Activated CD4-positive, alpha-beta T cell treated with anti-CD3 and anti-CD28 coated beads for 36 hours (primary cell): ENCODE measurements at places on chromosomes 3 and 15.

DNA sequence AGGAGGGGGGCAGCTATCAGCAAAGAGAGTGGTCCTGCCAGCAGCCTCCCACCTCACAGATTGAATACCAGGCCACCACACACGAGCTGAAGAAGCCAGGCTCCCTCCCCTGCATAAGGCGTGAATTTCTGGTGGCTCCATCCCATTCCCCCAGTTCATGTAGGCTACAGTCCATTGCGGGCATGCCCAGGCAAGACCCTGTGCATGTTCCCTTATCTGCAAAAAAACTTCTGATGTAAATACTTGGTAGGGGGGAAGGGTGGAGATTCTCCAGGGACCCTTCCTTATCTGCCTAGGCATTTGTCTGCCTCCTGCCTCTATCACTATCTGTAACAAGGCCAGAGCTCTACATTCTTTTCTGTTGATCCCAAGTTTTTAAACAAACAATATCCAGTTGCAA is 27.6 kb upstream of the UBP1 start:
- H3K27me3 ChIP-seq = no peaks in the 10 kb centered on the region
- peaks cover 2% of the 10 kb centered on the region for H3K36me3 ChIP-seq
- H3K4me3 ChIP-seq = no peak overlapping the region
- H3K27ac ChIP-seq = no peak overlapping the region

DNA sequence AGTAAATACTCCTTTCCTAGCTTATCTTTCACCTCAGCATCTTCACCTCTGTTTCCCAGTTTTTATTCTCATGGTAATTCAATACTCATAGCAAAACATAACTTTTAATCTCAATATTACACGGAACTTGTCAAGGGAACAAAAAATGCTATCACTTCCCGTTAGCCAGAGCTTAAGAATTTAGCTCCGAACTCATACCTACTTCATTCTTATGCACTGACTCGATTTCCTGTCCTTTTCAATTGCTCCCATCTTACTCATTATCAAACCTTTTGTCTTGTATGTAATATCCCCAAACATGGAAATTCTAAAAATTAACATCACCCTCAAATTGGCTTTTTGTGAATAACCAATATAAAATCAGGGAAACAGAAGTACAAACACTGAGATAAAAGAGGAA is 28.2 kb downstream of the MYEF2 start:
- DNase-seq = no peak
- H3K4me1 ChIP-seq = peaks cover 2% of the 10 kb centered on the region
- no peaks in the 10 kb centered on the region for H3K27me3 ChIP-seq
- peaks cover 20% of the 10 kb centered on the region for H3K36me3 ChIP-seq
- H3K27ac ChIP-seq = no peak overlapping the region
- no peak overlapping the region for H3K4me3 ChIP-seq

DNA sequence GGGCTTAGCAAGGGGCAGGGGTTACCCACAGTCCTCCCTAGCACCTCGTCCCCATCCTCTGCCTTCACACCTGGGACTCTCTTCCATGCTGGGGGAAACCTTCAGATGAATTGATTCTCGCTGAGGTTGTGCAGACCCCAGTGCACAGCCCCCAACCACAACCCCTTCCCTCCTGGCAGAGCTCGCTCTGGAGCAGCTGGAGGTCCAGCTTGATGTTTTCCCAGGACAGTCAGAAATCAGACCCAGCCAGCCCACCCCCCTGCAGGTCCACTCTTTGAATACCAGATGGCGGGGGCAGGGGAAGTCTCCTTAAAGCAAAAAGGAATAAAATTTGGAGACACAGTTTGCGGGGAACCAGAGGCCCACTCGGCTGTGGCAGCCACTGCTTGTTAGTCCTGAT is 234.4 kb downstream of the XXYLT1 start:
- DNase-seq = no peak
- H3K27ac ChIP-seq = no peak overlapping the region
- no peaks in the 10 kb centered on the region for H3K27me3 ChIP-seq
- no peaks in the 10 kb centered on the region for H3K36me3 ChIP-seq
- no peak overlapping the region for H3K4me3 ChIP-seq

DNA sequence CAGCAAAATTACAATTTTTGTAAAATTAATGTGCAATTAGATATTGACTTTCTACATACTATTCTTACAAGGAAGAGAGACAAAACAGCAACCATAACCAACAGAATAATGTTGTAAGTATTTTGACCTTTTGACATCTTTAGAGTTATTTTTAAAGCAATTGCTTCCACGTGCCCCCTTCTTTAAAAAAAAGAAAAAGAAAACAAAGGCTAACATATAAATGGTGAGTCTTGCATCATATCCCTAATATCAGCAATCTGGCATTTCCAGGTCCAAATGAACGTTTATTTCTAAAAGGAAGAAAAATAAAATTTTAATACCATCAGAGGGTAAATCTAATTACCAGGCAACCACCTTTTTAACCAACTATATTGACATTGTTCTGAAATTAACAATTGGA is 19.3 kb upstream of the STRIT1 start:
- no peak overlapping the region for H3K27ac ChIP-seq
- no peaks in the 10 kb centered on the region for H3K27me3 ChIP-seq
- no peaks in the 10 kb centered on the region for H3K36me3 ChIP-seq
- no peak overlapping the region for H3K4me3 ChIP-seq
- no peaks in the 10 kb centered on the region for H3K4me1 ChIP-seq

GRCh38 chr3:170907637-170908234 is 701 bp downstream of the EIF5A2 start:
- no peaks in the 10 kb centered on the region for H3K27me3 ChIP-seq
- H3K27ac ChIP-seq = no peak overlapping the region
- DNase-seq = peak; percentile 14
- H3K4me1 ChIP-seq = peaks cover 16% of the 10 kb centered on the region
- H3K4me3 ChIP-seq = peak overlapping the region; percentile 75
- H3K36me3 ChIP-seq = peaks cover 11% of the 10 kb centered on the region

GRCh38 chr3:10547413-10547812 is 42.0 kb upstream of the ATP2B2 start:
- peaks cover 29% of the 10 kb centered on the region for H3K4me1 ChIP-seq
- no peak overlapping the region for H3K4me3 ChIP-seq
- H3K27ac ChIP-seq = no peak overlapping the region

DNA sequence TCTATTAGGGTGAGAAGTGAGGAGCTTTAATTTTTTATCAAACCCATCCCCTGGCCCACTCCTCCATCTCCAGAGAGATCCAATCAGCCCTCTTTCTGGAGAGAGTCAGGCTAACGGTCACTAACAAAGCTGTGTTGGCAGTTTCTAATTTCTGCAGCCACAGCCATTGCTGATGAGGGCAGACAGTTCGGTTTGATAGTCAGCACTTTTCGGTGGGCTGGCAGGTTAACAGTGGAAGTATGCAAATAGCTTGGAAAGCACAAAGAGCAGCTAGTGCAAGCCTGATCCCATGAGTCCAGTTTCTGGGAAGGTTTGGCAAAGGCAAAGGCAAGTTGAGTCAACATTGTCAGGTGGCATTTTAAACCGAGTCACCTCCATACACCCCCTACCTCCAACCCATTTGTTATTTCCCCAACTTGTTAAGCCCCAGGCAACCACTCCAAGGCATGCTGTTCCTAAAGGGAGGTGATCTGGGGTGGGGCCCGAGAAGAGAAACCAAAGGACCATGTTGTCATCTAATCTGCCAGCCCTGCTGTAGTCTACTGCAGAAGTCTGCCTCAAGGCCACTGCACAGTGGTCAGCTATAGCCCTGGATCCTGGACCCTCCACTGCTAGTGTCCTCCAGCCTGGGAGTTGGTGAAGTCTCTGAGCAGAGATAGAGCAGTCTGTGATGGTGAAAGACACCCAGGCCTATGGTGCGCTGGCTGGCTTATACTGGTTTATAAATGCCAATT is 1.7 kb downstream of the CCR1 start:
- H3K27me3 ChIP-seq = peaks cover 2% of the 10 kb centered on the region
- H3K4me3 ChIP-seq = no peak overlapping the region
- DNase-seq = no peak

GRCh38 chr3:47121409-47121808 is 42.5 kb downstream of the SETD2 start:
- H3K36me3 ChIP-seq = peaks cover 63% of the 10 kb centered on the region
- H3K4me1 ChIP-seq = peaks cover 52% of the 10 kb centered on the region
- H3K27ac ChIP-seq = peak overlapping the region; percentile 20
- no peak overlapping the region for H3K4me3 ChIP-seq
- H3K27me3 ChIP-seq = no peaks in the 10 kb centered on the region

DNA sequence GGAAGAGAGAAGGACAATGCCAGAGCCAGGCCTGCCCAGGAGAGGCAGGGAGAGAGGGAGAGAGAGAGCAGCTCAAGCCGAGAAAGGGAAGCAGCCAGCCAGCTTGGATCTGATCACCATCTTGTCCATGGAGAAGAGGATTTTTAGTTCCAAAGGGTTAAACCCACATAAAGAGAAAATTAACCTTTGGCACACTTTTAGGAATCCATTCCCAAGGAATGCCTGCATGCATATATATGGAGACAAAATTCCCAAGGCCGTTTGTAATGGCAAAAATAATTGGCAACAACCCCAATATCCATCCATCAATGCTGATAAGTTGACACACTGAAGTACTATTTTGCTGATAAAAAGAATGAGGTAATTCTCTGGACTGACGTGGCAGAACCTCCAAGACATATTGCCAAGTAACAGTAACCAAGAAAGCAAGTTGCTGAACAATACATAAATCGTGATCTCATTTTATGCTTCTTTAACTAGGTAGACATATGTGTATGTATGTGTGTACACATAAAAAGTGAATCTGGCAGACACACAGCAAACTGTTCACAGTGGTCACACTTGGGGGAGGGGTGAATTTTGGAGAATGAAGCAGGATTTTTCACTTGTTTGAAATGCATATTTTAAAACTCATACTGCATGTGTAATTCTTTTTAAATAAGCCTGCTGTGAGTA is 7.5 kb upstream of the STRA6 start:
- H3K4me1 ChIP-seq = no peaks in the 10 kb centered on the region
- H3K27me3 ChIP-seq = peaks cover 2% of the 10 kb centered on the region
- H3K4me3 ChIP-seq = no peak overlapping the region

GRCh38 chr3:86958534-86958933 is 32.4 kb downstream of the VGLL3 start:
- no peaks in the 10 kb centered on the region for H3K27me3 ChIP-seq
- no peak overlapping the region for H3K4me3 ChIP-seq
- no peaks in the 10 kb centered on the region for H3K36me3 ChIP-seq
- DNase-seq = no peak
- H3K27ac ChIP-seq = no peak overlapping the region

GRCh38 chr3:197293605-197294237 is 4.7 kb downstream of the DLG1 start:
- peaks cover 62% of the 10 kb centered on the region for H3K4me1 ChIP-seq
- no peak overlapping the region for H3K4me3 ChIP-seq
- peaks cover 48% of the 10 kb centered on the region for H3K36me3 ChIP-seq
- no peak overlapping the region for H3K27ac ChIP-seq
- DNase-seq = no peak
- H3K27me3 ChIP-seq = no peaks in the 10 kb centered on the region

- peaks cover 10% of the 10 kb centered on the region for H3K27me3 ChIP-seq
- no peak overlapping the region for H3K4me3 ChIP-seq
- no peaks in the 10 kb centered on the region for H3K36me3 ChIP-seq
- peak; percentile 75 for DNase-seq
- H3K4me1 ChIP-seq = peaks cover 21% of the 10 kb centered on the region
Measured at GRCh38 chr3:197394464-197395321, 96.3 kb upstream of the DLG1 start.

GRCh38 chr15:66481107-66481856 is 16.3 kb downstream of the SNAPC5 start:
- H3K4me1 ChIP-seq = peaks cover 9% of the 10 kb centered on the region
- no peak overlapping the region for H3K27ac ChIP-seq
- no peaks in the 10 kb centered on the region for H3K27me3 ChIP-seq

GRCh38 chr3:13792051-13792490 is 87.8 kb downstream of the WNT7A start:
- DNase-seq = no peak
- no peaks in the 10 kb centered on the region for H3K36me3 ChIP-seq
- no peak overlapping the region for H3K27ac ChIP-seq
- H3K27me3 ChIP-seq = no peaks in the 10 kb centered on the region

DNA sequence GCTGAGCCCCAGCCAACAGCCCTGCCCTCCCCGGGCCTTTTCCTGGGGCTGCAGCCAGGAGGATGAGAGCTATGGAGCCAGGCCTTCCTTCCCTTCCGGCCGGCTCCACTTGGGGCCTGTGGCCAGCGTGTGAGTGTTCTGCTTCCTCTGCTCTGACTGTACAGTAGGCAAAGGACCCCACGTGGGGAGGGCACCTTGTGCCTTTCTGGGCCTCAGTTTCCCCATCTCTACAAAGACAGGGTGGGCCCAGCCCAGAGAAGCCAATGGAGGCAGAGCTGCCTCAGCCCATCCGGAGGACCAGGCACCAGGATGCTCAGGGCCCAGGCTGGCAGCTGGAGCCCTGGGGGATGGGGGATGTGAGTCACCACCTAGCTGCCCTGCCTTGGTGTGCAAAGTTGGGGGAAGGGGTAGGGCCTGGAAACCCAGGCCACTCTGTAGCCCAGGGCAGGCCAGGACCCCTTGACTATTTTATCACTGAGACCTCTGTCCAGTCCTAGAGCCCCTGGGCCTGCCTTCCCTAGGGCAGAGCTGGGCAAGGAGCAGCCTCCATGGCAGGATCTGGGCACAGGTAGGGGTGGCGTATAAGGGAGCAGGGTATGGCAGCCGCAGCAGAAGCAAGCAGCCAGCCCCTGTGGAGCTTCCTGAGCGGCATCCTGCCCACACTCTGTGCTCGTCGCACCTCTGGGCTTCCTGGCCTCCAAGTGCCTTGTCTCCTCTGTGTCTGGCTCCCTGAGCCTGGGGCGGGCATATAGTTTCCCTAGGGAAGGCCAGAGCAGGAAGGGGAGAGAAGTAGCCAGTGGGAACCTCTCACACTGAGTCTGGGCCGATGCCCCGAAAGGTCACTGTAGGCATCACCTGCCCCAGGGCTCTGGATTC is 1.8 kb downstream of the PSTPIP1 start:
- DNase-seq = peak; percentile 86
- peaks cover 42% of the 10 kb centered on the region for H3K36me3 ChIP-seq
- no peaks in the 10 kb centered on the region for H3K27me3 ChIP-seq
- H3K4me1 ChIP-seq = peaks cover 67% of the 10 kb centered on the region

- H3K27ac ChIP-seq = peak overlapping the region; percentile 88
- H3K4me3 ChIP-seq = peak overlapping the region; percentile 50
- DNase-seq = peak; percentile 56
Measured at GRCh38 chr3:71360180-71360579, 223.3 kb downstream of the FOXP1 start.

- no peaks in the 10 kb centered on the region for H3K27me3 ChIP-seq
- DNase-seq = no peak
- no peaks in the 10 kb centered on the region for H3K36me3 ChIP-seq
Measured at GRCh38 chr3:30273304-30274072, 332.9 kb upstream of the TGFBR2 start.

DNA sequence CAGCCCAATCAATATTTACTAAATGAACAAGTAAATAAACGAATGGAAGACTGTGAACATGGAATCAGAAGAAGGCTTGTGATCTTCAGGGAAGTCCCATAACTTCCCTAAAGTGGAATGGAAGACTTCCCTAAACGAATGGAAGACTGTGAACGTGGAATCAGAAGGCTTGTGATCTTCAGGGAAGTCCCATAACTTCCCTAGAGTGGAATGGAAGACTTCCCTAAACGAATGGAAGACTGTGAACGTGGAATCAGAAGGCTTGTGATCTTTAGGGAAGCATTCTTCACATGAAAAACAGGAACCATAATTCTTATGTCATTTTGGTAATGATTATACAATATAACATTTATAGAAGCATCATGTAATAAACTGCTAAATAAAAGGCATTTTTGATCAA is 38.8 kb downstream of the EOGT start:
- peaks cover 11% of the 10 kb centered on the region for H3K36me3 ChIP-seq
- H3K4me1 ChIP-seq = no peaks in the 10 kb centered on the region
- no peak for DNase-seq
- no peaks in the 10 kb centered on the region for H3K27me3 ChIP-seq
- H3K27ac ChIP-seq = no peak overlapping the region
